ENCODE measurements at places on chromosomes 12 and 14.
A peak's percentile ranks its signal among the peaks of the same experiment; 100 is the strongest.

GRCh38 chr12:132152411-132152821, 8.2 kb downstream of the NOC4L start:
- no peak for DNase-seq

DNA sequence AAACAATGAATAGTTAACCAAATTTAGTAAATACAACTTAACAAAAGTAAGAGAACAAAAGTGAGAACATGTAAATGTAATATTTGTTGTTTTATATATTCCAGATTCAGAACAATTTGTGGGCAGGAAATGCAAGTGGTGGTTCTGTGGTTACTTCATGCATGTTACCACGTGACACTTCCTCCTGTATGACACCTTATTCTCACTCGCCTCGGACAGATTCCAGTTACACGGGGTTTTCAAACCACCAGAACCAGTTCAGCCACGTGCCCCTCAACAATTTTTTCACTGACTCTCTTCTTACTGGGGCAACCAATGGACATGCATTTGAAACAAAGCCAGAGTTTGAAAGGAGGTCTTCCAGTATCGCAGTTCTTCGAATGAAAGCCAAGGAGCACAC, 21.0 kb downstream of the ALX1 start:
- DNase-seq = peak; percentile 16

DNA sequence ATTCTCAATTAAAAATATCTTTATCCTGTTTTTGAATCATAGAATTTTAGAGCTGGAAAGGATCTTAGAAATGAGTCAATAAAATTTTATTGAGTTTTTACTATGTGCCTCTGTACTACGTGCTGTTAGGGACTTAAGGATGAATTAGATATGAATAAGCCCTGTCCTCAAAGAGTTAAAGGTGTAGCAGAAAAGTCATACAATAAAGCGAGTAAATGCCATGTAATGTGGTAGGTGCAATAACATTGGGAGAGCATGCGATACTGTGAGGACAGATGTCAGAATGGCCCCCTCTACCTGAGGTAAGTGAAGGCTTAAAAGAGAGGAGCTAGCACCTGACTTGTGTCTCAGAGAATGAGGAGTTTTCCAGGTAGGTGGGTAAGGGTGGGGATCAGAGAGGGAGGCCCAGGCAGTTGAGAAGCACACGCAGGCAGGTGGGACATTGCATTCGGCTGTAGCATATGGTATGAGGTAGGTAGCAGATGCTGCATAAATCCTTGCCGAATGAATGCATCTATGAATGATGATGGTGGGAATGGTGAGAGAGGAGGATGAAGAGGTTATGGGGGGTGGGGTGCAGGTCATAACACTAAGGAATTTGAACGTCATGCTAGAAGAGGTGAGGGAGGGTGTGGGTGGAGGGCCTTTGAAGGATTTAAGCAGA, 35.4 kb upstream of the ATP23 start:
- no peak for DNase-seq

GRCh38 chr12:116955382-116956021, 44.8 kb downstream of the FBXW8 start:
- DNase-seq = peak; percentile 11

GRCh38 chr12:71469258-71469750, 29.7 kb downstream of the LGR5 start:
- no peak for DNase-seq

GRCh38 chr14:20418501-20418909, 5.2 kb upstream of the TEP1 start:
- no peak for DNase-seq

- no peak for DNase-seq
These were observed 383.8 kb downstream of the NOVA1 start for GRCh38 chr14:26213846-26214575.

GRCh38 chr12:112018571-112019237, 5.5 kb downstream of the ERP29 start:
- no peak for DNase-seq

- no peak for DNase-seq
These were observed 75.9 kb downstream of the AEBP2 start for GRCh38 chr12:19515179-19515578.

- no peak for DNase-seq
These were observed 117.4 kb downstream of the EMP1 start for GRCh38 chr12:13313886-13314285.

DNA sequence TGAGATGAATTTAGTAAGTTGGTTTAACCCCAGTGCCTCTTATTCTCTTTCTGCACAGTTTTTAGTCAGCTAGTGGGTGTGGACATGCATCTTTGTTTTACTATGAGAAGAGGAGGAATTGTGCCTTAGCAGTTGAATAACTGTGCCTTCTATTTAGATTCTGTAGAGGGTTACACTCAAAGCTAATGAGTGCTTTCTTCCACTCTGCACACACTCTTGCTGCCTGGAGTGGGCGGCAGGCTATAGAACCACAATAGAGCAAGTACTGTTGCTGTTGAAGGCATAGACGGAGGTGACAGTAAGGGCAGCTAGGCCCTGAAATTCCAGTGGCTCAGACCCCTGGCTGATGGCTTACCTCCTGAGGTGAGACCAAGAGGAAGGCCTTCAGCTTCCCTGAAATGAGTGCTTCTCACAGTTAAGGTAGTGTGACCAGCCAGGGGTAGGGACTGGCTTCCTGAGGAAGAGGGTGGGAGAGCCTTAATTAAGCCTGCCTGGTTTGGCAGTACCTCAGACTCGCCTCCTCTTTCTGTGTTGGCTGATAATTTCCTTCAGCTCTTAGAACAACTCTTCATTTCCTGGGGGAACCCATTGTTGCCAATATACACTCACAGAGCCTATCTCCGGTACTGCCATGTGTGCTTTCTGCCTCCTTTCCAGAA, 24.7 kb downstream of the SUSD6 start:
- DNase-seq = no peak

DNA sequence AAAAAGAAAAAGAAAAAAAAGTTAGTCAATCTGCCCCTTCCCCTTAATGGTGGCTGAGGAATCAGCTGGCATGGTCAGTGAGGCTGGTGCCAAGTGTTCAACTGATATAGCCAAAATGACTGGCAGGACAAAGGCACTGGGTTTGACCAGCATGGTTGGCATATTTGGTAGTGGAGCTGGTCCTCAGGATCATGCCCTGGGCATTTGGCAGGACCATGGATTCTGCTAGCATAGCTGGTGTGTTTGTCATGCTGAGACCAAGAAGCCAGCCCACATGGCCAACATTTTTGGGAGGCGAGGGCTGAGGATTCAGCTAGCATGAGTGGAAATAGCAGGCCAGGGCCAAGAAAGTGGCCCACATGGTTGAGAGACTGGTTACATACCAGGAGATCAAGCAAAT, 136.5 kb downstream of the FBXL14 start:
- DNase-seq = no peak

GRCh38 chr14:31965735-31966598, 111.1 kb upstream of the ARHGAP5 start:
- no peak for DNase-seq

- DNase-seq = peak; percentile 66
These were observed 1.3 kb downstream of the BBS10 start for GRCh38 chr12:76346798-76347420.

- DNase-seq = no peak
These were observed 113.6 kb upstream of the SLC35F4 start for GRCh38 chr14:57979376-57980048.

DNA sequence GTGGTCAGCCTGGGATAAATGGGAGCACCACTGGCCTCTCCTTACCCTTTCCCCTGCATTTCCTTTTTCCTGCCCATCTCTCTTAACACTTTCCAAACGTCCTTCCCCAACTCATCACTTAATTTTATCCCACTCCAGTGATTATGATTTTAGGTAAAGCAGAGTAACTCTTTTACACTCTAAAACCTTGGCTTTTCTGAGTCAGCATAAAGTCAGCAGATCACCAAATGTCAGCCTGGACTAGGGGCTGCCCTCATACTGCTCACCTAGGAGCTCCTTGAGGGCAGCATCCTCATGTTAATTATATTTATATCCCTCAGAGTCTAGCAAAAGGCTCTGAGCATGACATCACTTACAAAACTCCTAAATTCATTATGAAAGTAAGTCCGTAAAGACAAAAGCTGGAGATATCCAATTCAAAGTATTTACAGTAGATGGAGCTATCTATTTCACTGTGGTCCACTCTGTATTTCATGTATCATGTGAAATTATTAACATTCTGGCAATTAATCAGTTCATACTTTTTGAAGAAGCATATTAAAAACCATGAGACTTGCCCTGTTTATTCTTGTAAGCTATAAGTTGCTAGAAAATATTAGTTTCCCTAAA, 17.0 kb upstream of the DICER1 start:
- no peak for DNase-seq

GRCh38 chr12:120719072-120719471, 6.6 kb upstream of the ACADS start:
- DNase-seq = no peak

DNA sequence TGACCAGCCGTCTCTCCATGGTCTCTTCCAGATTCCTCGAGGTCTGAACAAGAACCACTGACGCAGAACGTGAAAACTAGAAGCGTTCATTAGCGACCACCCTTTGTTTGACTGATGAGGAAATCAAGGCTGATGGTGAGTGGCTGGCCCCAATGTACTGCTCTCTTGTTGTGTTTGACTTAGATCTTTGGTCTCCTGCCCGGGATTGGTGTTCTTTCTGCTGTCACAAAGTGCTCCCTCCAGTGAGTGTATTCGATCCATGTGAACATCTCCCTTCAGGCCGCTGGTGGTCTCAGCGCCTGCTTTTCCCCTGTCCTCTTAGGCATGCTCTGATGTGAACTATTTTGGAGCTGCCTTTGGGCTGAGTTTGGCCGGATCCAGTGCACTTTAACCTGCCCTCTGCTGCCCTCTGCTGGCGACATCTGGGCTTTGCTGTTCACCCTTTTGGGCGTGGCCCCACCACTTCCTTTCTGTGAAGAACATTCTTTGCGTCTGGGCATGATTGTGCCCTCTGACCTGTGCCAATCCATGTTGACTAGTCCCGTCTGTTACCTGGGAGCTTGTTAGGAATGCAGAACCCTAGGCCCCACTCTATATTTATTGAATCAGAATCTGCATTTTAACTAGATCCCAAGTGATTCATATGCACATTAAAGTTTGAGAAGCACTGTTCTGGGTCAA, 279.1 kb downstream of the TTC6 start:
- peak; percentile 68 for DNase-seq

DNA sequence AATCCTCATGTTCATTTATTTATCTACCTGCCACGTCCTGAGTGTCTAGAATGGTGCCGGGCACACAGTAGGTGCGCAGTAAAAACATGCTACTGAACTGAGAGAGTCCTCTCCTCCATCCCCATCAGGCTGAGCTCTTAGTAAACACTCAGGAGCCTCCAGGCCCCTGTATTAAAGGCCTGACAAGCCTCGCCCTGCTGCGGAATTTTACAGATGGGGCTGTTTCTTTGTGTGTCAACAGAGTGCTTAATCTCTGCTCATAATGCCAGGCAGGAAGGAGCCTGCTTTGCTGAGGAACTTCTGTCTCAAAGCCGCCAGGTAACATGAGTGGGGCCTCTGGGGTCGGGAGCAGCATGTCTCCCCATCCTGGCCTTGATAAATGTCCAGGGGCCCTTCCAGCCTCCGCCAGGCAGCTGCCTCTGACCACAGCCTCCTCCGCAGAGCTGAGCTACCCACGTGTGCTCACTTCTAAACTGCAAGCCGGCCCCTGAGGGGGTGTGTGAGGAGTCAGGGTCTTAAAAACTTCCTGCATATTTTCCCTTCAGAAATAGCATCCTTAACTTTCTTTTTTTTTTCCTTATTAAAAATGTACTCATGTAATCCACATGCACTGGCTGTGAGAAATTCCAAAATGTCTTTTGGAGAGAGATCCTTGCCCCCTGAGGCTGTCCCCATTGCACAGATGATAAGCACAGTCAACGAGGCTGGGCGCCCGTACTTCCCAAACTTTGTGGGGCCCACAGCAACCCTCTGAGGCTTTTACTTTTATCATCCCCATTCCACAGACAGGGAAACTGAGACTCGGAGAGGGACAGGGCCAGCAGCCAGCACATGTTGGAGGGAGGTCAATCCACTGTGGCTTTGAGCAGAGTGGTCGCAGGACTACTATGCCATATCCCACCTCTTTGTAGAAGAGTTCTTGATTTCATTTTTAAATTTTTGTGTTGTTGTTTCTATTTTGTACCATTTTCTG, 116.0 kb upstream of the NCOR2 start:
- DNase-seq = no peak

- no peak for DNase-seq
These were observed 32.8 kb downstream of the KIF26A start for GRCh38 chr14:104171029-104171697.

GRCh38 chr12:10497602-10498001, 8.1 kb upstream of the EIF2S3B start:
- no peak for DNase-seq

- DNase-seq = no peak
These were observed 17.3 kb upstream of the CCDC196 start for GRCh38 chr14:66468778-66469367.

GRCh38 chr14:24463017-24463883, 20.7 kb upstream of the SDR39U1 start:
- no peak for DNase-seq

- no peak for DNase-seq
These were observed 258.3 kb upstream of the NAV3 start for GRCh38 chr12:77572371-77572770.

- no peak for DNase-seq
These were observed 88.2 kb upstream of the FRMD6 start for GRCh38 chr14:51563560-51563959.

DNA sequence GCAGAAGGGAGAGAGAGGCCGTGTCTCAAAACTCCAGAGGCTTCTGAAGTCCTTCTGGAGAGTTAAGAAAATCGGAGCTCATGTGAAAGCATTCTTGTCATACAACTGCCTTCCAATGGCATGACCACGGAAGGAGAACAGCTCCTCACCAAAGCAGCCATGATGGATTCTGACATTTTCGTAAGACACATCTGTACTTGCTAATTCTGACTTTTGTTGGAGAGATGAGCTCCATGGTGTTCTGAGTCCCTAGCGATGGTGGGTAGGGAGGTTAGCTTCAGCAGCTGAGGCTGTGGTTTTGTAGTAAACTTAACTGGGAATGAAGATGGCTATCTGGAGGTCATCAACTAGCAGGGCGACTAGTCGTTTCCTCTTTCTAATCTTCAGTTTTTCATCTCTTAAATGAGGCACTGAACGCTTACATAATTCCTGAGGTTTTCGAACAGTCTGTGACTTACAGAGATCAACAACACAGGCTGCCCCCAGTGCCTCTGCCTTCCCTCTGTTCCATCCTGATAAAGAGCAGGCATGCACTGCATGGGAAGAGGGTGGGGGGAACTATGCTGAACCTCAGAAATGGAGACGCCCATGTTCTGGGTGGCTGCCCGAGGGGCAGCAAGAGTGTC, 28.6 kb upstream of the DICER1 start:
- DNase-seq = no peak

GRCh38 chr12:93460902-93461301, 6.4 kb upstream of the MRPL42 start:
- no peak for DNase-seq

DNA sequence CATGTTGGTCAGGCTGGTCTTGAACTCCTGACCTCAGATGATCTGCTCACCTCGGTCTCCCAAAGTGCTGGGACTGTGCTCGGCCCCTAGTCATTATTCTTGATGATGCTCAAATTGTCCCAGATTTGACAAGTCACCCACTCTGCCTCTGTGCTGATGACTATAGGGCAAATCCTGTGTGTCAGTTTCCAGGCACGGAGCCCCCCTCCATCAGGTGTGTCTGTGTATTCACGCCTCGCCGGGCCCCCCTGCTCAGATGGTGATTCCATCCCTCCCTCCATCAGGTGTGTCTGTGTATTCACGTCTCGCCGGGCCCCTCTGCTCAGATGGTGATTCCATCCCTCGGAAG, 4.3 kb upstream of the GPR132 start:
- no peak for DNase-seq

Measured in NAMALWA (cell line).